ENCODE measurements at places on chromosomes 1 and 21.

GRCh38 chr1:202576816-202577215, 133.4 kb downstream of the SYT2 start:
- DNase-seq, result peak; percentile 41

DNA sequence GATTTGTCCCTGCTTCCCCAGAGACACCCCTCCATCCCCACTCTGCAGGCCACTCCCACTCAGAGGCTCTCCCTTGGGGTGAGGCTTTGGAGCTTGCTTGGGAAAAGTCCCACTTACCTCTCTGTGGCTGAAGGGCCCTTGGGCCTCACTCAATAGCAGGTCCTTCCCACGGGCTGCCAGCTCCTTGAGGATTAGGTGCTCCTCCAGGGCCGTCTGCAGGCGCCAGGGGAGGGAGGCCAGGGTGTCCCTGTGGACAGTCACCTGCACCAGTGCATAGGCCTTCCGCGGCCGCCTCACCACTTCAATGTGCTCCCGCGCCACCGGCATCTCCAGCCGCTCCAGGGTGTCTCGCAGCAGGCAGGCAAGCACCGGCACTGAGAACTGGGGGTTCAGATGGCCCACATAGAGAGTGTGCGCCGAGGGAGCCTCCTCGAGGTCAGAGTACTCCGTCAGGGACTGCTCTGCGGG, 1.4 kb downstream of the SLFNL1 start:
- DNase-seq, result no peak

GRCh38 chr1:54861070-54861761, 25.8 kb downstream of the DHCR24 start:
- DNase-seq, result peak; percentile 27

GRCh38 chr1:183222909-183223308, 36.8 kb downstream of the LAMC2 start:
- DNase-seq, result no peak

- DNase-seq, result no peak
Observed at GRCh38 chr1:51410568-51411460, 80.5 kb upstream of the TTC39A start.
